ENCODE measurements at places on chromosomes 2 and 18. TPM values are rescaled to one million over a fixed set of nuclear protein-coding genes. Genes with fewer than 3 reads are reported as not detected.

The LAMA1 gene
- 0.33 TPM for total RNA-seq

The CNTNAP5 gene
- not detected for total RNA-seq

The EPB41L3 gene
- total RNA-seq: 4.0 TPM

The PIAS2 gene
- total RNA-seq: 13.7 TPM

The SERPINB5 gene
- not detected for total RNA-seq

DNA sequence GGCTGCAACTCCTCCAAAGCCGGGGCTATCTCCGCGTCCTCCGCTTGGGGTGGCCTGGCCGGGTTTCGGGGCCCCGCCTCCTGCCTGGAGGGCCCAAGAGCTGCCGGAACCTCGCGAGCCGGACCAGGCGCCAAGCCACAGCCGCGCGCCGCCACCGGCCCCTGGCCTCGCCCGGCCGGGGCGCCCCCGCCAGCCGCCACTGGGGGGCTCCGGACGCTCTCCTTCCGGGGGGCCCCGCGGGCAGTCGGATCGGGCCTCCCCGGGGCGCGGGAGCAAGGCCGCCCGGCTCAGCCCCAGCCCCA, 17.4 kb upstream of the HAAO start:
- peak; percentile 87 for DNase-seq

GRCh38 chr2:144354953-144355352, 165.0 kb downstream of the ZEB2 start:
- DNase-seq: no peak

DNA sequence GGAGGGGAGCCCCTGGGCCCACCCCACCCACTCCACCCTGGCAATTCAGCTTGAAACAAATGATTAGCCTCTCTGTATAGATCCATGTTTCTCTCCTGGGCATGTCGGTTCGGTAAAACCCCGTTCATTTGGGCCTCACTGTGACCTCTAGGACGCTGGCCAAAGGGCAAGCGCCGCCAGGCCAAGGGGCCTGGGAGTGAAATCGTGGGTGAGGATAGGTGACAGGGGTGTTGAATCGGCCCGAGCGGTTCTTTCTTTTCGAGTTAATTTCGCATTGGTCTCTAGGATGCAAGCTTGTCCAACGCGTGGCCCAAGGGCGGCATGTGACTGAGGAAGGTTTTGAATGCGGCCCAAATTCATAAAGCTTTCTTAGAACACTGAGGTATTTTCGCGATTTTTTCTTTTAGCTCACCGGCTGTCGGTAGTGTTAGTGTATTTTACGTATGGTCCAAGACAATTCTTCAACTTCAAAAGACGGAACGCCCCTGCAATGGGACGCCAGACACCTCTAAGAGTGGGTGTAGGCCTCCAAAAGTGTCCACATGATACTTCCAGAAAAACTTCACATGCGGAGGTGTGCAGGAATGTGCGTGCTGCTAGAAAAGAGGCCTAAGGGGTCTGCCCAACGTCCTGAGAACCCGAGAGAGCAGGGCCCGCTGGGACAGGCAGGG, 9.8 kb upstream of the ARID5A start:
- DNase-seq: no peak

GRCh38 chr2:183031911-183032794, 6.1 kb downstream of the NCKAP1 start:
- DNase-seq: no peak

DNA sequence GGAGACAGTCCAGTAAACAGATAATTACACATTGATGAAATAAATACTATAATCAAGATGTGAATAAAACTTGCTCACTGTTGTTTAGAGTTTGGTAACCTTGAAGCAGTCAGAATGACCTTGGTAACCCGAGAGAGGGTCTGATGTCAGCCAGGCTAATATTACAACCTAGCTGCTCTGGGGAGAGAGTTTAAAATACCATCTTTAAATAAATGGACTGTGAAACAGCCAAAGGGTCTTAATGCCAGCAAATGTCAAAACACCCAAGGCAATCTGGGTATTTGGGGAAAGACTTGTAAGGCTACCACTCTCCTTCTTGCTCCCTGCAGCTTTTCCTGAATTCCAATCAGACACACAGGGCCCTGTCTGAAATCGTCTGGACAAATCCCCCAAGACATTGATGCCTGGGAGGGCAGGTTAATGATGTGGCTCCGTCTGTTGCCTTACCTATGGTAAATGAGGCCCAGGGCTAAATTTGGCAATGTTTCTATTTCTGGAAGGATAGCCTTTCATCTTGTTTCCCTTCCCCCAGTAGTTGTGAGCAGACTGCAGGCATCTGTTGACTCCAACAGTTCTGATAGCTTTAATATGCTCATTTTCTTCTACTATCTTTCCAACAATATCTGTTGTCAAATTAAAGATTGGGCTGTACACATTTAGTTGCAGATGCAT, 43.0 kb upstream of the ITGB6 start:
- DNase-seq: no peak

DNA sequence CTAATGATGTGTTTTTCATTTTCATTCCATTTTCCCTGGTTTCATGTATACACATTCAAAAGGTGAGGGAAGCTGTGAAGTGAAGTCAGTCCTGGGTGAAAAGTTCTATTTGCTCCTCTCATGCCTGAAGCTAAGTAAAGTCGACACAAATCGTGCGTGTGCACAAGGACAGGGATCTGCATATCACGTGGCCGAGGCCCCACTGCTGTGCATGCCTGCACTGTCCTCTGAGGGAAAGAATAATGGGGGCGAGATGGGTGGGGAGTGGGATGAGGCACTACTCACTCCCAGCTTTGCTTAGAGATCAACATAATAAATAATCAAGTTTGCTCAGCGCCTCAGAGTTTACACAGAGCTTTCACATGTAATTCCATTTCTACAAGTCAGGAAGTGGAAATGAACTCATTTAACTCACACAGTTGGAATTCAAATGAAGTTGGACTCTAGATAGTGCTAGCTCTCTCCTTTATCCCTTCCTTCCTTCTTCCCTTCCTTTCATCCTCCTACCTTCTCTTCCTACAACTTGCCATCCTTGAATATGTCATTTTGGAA, 5.1 kb upstream of the PTPRM start:
- no peak for DNase-seq

DNA sequence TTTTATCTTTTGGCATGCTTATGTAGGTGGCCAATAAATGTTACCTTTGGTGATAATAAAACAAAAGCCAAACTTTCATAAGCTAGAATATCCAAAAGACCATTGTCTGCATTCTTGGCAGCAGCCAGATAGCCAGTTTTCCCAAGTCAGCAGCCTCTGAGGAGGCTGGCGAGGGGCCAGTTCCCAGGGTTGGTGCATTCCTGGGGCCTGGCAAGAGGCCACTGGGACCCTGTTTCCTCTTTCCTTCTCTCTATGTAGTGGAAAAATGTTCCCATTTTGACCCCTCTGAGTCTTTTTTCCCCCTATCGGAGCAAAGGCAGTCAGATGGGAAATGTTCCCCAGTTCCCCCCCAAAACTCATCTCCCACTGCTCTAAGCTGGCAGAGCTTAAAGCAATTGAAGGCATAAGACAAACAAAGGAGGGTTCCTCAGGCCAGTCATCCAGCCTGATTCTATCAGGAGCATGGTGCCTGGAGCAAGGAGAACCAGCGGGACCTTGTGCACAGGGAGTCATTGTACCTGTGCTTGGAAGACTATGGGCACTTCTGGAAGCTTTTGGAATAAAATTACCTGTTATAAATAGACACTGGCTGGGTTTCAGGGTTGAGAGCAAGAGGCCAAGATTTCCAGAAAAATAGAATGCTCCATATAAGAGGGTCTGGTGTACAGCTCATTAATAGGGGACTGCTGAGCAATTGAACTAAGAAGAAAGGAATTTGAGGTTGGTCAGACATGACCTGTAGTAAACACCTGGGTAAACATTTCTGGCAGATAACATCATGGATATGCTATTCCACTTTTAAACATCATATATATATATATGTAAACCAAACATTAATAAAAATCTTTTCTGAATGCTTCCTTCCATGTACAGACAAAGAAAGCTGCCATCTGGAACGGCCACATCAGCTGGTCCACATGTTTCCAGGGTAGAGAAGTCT, 63.4 kb downstream of the NCKAP5 start:
- peak; percentile 64 for DNase-seq

DNA sequence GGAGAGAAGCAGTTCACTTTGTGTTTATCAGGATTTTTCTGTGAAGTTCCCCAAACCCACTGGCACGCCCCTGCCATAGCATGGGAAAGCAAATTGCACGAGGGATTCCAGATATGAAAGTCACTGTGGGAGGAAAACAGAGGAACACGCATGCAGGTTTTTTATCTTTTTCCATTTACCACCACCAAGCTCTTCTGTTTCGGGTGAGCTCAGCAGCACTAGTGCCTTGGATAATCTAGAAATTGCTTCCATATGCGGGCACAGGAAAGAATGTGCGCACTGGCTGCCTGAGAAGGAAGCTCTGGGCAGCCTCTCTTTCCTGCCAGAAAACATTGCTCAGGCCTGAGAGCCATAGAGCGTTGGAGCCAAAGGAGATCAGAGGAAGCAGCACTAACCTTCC, 65.9 kb upstream of the WIPF1 start:
- no peak for DNase-seq

GRCh38 chr2:207279520-207279919, 113.8 kb upstream of the KLF7 start:
- no peak for DNase-seq

- no peak for DNase-seq
Observed at GRCh38 chr2:223865124-223865523, 27.7 kb upstream of the AP1S3 start.

DNA sequence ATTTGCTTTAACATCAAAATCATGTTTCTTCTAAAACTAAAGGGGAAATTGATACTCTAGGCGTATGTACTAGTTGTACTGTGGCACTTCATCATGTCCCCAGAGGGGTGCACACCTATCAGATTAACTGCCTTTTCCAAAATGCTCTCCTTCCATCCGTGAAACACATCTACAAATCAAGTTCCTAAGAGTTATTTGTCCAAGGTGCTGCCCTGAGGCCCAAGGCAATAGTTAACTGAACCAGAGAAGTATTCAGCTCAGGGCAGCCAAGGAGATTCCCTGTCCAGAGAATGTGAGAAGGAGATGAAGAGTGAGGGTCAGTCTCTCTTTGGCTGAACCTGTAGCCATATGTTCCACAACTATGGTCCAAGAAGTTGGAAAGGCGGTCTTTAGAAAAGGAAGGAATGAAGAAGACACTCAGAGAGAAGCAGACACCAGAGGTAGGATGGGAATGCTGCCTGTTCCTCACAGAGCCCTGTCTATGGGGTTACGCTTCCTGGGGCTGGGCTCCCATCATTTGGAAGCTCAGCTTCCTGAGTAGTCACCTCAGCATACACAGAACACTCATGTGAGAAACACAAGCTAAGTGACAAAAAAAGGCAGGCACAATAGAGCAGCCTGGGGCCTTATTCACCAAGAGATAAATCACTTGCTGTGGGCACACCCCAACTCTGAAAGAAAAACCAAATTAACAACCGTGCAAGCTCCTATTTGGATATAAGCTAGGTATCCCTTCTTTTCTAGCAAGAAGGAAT, 55.6 kb downstream of the ANKRD44 start:
- DNase-seq: no peak

GRCh38 chr2:105344704-105345345, 7.5 kb downstream of the C2orf49 start:
- no peak for DNase-seq

DNA sequence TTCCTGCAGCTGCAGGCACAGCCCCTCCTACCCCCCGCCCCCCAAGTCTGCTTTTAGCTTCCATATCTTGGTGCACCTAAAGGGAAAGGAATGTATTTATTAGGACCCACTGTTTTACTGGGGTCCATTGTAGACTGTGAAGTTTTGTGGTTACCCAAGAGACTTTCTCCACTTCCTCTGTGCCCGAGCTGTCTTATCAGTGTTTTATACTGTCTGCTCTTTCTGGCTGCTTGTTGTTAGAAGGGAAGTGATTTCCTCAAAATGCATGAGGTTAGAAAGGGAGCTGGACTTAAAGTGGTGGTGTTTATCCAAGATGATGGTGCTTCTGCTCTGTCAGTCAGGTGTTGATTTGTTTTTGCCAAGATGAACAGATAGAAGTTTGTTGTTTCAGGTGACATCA, 85.0 kb downstream of the PTH2R start:
- no peak for DNase-seq

DNA sequence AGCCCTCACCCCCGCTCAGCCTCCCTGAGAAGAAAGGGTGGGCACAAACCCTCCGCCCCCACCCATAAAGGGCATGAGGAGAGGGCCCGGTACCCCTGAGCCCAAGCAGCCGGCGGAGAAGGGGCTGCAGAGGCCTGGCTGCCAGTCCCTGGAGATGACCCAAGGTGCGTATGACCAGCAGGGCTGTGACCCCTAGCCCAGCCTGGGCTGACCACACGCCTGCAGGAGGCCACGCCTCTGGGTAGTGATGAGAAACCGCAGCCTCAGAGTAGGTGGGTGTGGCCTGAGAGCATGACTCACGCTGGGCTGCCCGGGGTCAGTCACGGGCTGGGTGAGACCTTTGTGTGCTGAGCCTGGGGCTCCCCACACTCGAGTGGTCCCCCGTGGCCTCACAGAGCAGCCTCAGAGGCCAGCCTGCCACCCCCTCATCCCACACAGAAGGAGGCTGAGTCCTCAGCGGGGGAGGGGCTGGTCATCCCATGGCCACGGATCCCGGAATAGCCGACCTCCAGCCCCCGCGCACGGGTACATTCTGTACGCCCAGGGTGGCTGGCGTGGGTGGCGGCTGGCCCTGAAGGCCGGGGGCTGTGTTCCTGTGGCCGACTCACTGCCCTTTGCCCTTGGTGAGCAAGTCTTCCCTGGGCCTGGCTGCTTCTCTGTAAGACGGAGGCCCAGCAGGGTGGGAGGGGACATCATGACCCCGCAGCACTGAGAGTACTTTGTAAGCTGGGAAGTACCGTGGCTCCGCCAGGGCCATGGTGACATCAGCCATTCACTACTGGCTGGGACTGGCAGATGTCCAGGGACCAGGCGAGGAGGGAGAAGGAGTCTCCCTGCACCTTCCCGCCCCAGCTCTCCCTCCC, 110.8 kb upstream of the OTOS start:
- DNase-seq: peak; percentile 76

DNA sequence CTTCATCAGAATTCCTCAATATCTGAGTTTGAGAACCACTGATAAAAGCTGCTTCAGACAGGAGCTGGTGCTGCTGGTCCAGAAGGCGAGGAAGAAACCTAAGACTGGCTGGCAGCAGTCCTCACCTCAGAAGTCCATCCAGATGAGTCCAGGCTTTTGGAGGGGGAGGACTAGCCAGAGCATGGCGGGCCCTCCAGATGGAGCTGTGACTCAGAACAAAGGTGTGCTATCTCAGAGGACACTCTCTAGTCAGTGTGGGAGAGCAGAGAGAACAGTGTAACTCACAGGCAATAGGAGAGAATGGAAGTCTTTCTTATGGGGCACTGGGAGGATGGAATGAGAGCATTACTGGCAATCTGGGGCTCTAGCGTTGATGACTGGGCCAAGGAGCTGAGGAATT, 191.4 kb downstream of the NYAP2 start:
- no peak for DNase-seq

GRCh38 chr18:35122586-35123224, 81.5 kb downstream of the MAPRE2 start:
- no peak for DNase-seq
